ENCODE measurements at places on chromosomes 1 and 21. TPM values are rescaled to one million over a fixed set of nuclear protein-coding genes. Genes with fewer than 3 reads are reported as not detected.

DNA sequence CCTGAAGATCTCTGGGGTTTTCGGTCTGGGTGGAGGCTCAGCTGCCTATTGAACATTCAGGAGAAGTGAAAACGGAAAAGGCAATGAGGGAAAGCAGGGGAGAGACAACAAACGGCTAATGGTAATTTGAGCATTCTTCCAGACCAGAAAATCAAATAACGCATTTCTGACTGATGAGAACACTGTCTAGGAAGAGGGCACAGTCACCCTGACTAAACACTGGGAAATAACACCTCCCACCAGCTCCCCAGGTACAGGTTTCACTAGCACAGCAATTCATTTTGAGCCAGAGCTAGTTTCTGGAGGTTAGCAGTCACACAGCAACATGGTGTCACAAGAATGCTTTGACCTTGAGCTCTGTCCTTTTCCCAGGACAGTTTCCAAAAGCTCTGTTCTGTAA, 21.1 kb downstream of the NCF2 start:
- peak; percentile 92 for ATAC-seq
- peaks cover 7% of the 10 kb centered on the region for H3K36me3 ChIP-seq
- no peaks in the 10 kb centered on the region for H3K27me3 ChIP-seq
- peak overlapping the region; percentile 82 for H3K27ac ChIP-seq

DNA sequence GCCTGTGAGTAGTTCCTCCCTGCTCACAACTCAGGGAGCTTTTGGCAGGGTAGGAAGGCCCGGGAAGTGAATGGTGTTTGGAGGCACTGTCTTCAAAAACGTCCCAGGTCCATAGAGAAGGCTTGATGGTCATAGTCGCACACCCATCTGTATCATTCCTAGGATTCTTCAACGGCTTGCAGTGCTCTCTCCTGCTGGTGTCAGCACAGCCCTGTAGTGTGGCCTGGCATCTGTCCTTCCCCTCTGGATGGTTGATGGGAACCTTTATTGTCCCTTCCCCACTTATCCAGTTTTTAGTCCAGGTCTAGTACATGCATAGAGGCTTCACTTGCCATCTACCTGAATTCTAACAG, 142.8 kb upstream of the HOOK1 start:
- no peak overlapping the region for H3K4me3 ChIP-seq
- H3K27ac ChIP-seq: no peak overlapping the region
- no peak for ATAC-seq
- no peaks in the 10 kb centered on the region for H3K36me3 ChIP-seq
- no peaks in the 10 kb centered on the region for H3K27me3 ChIP-seq
- no peaks in the 10 kb centered on the region for H3K4me1 ChIP-seq

NCAM2 gene
- total RNA-seq: not detected

MACO1 gene
- total RNA-seq: 18.8 TPM

DNA sequence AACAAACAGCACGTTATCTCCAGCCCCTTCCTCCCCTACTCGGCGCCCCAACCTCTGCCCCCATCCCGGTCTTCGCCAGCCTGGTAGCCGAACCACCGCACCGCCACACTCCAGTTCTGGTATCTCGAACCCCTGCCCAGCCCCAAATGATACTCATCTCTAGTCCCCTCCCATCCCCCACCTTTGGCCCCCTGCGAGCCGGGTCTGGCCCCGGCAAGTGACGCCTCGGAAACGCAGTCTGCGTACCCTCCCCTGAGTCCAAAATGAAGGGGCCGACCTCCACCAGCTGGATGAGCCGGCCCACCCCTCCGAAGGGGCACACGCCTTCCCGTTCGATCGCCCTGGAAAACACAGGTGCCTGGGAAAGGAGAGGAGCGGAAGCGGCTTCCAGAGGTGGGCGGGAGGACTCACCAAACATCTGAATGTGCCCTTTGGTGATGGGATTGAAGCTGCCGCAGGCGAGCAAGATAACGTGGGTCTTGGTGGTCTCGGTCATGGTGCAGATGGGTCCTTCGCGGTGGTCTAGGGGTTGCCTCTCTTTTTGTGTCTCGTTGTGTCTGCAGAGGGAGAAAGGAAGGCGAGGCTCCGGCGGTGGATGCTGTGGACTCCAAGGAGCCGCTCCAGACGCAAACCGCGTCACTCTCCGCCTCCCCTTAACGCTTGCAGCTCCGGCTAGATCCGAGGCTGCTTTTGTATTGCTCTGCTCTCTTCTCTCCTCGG, at the start of gene NMNAT2:
Gene NMNAT2 (minus strand): TSS at position 609 of the 720 bp plus-strand sequence. CDS start 113 bp downstream, at position 496.
- peaks cover 24% of the 10 kb centered on the region for H3K4me1 ChIP-seq
- H3K27ac ChIP-seq: no peak within 1 kb of the TSS
- ATAC-seq: no peak
- peaks cover 8% of the 10 kb centered on the region for H3K36me3 ChIP-seq
- peaks cover 63% of the 10 kb centered on the region for H3K27me3 ChIP-seq

OLFML2B gene
- not detected for total RNA-seq

TENT5C gene
- total RNA-seq: 37.1 TPM

DNA sequence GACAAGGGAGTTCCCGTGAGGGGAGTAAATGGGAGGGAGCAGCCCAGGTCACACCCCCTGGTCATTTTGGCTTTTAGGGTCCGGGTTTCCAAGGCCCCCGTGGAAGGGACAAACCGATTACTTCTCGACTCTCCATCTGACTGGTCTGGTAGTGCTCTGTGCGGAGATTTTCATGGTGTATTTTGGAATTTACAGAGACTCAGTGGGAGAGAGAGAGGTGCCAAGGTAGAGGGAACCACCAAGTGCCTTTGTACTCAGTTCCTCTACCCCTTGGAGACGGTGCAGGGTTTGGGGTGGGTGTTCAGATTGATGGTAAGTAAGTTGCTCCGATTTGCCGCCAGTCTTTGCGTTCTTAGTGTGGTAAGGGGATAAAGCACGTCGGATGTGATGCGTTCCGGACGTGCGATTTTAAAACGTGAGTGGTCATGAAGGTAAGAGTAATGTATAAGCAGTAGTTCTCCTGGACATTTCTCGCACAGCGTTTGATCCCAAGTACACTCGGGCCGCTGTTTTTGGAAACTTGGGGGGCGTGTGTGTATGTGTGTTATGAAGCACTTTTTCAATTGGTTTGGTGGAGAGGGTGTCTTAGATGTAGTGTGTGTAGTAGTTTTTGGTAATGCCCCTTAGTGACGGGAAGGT, 682 bp downstream of the SUCO start:
- peak overlapping the region; percentile 93 for H3K27ac ChIP-seq
- ATAC-seq: no peak
- peaks cover 26% of the 10 kb centered on the region for H3K36me3 ChIP-seq
- H3K27me3 ChIP-seq: peaks cover 9% of the 10 kb centered on the region
- H3K4me1 ChIP-seq: peaks cover 40% of the 10 kb centered on the region

- no peak for ATAC-seq
- no peaks in the 10 kb centered on the region for H3K27me3 ChIP-seq
- H3K4me1 ChIP-seq: peaks cover 12% of the 10 kb centered on the region
- no peak overlapping the region for H3K27ac ChIP-seq
Measured at GRCh38 chr1:179950651-179951050, 4.0 kb upstream of the CEP350 start.

GRCh38 chr1:95325349-95325748, 91.3 kb downstream of the RWDD3 start:
- H3K36me3 ChIP-seq: no peaks in the 10 kb centered on the region
- H3K4me3 ChIP-seq: no peak overlapping the region
- no peaks in the 10 kb centered on the region for H3K4me1 ChIP-seq
- H3K27ac ChIP-seq: no peak overlapping the region
- no peak for ATAC-seq

GRCh38 chr1:30087465-30087864, 635.9 kb downstream of the MATN1 start:
- peaks cover 42% of the 10 kb centered on the region for H3K27me3 ChIP-seq
- H3K27ac ChIP-seq: no peak overlapping the region
- no peak for ATAC-seq
- H3K4me1 ChIP-seq: no peaks in the 10 kb centered on the region
- H3K36me3 ChIP-seq: no peaks in the 10 kb centered on the region

COL8A2 gene
- total RNA-seq: 0.08 TPM

- ATAC-seq: no peak
- H3K4me1 ChIP-seq: peaks cover 26% of the 10 kb centered on the region
- H3K36me3 ChIP-seq: peaks cover 11% of the 10 kb centered on the region
- peak overlapping the region; percentile 37 for H3K4me3 ChIP-seq
- H3K27me3 ChIP-seq: no peaks in the 10 kb centered on the region
- H3K27ac ChIP-seq: no peak overlapping the region
Measured at GRCh38 chr1:54283635-54284385, 83.8 kb downstream of the MRPL37 start.

GRCh38 chr1:155113450-155113980, 14.2 kb upstream of the EFNA1 start:
- no peak overlapping the region for H3K4me3 ChIP-seq
- peaks cover 7% of the 10 kb centered on the region for H3K27me3 ChIP-seq
- H3K4me1 ChIP-seq: no peaks in the 10 kb centered on the region
- no peak for ATAC-seq
- no peaks in the 10 kb centered on the region for H3K36me3 ChIP-seq
- no peak overlapping the region for H3K27ac ChIP-seq

DNA sequence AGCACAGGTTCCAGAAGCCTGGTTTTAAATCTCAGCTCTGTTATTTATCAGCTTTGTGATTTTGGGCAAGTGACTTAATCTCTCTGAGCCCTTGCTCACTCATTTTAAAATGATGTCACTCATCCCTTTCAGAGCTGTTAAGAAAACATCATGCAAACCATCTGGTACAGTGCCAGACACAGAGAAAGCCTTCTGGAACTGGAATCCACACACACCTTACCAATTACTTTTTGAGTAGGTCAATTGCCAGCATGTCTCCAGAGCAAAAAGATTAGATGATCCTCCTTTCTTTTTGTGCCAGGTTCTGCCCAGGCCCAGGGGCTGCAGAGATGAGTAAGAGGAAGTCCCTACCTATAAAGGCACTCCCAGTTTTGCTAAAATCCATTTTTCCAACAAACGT, 61.3 kb downstream of the ROR1 start:
- H3K27ac ChIP-seq: no peak overlapping the region
- H3K27me3 ChIP-seq: peaks cover 12% of the 10 kb centered on the region

GRCh38 chr1:184387069-184387475, 243 bp downstream of the C1orf21 start:
- H3K4me3 ChIP-seq: peak overlapping the region; percentile 79
- no peak overlapping the region for H3K27ac ChIP-seq
- no peaks in the 10 kb centered on the region for H3K36me3 ChIP-seq

DNA sequence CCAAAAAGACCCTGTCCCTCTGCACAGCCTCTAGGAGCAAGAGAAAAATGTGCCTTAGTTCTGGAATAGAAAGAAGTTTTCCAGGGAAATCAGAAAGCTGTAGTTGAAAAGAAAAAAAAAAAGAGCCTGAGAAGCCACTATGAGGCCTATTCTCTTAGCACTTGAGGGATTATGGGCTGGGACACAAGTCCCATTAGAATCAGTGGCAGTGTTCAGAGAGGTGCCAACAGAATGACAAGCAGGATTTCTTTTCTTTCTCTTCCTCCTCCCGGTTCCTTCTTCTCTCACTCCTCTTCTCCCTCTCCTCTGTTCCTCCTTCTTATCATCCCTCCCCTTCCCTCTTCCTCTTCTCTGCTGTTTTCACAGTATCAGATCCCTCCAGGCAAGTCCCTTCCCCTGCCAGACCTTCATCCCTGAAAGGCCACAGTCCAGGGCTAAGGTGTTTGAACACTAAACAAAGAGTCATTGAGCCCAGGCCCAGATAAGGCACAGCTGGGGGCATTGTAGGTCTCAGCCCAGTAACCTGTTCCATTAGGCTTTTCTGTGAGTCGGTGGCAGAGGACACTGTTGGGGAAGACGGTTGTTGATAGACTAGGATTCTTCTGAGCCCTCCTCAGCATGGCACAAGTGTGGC, 64.7 kb upstream of the LPGAT1 start:
- H3K36me3 ChIP-seq: no peaks in the 10 kb centered on the region
- no peaks in the 10 kb centered on the region for H3K4me1 ChIP-seq
- peaks cover 2% of the 10 kb centered on the region for H3K27me3 ChIP-seq
- H3K27ac ChIP-seq: no peak overlapping the region

GALNT2 gene
- 53.6 TPM for total RNA-seq

GRCh38 chr1:147216124-147216523, 9.0 kb downstream of the FMO5 start:
- H3K27me3 ChIP-seq: no peaks in the 10 kb centered on the region
- H3K4me3 ChIP-seq: no peak overlapping the region
- H3K36me3 ChIP-seq: no peaks in the 10 kb centered on the region
- no peaks in the 10 kb centered on the region for H3K4me1 ChIP-seq
- ATAC-seq: no peak

FCER1A gene
- not detected for total RNA-seq

GRCh38 chr1:2193514-2194281, 874 bp downstream of the FAAP20 start:
- H3K36me3 ChIP-seq: no peaks in the 10 kb centered on the region
- H3K27me3 ChIP-seq: no peaks in the 10 kb centered on the region
- peak overlapping the region; percentile 73 for H3K4me3 ChIP-seq
- H3K4me1 ChIP-seq: no peaks in the 10 kb centered on the region

TDRD5 gene
- total RNA-seq: not detected

DNA sequence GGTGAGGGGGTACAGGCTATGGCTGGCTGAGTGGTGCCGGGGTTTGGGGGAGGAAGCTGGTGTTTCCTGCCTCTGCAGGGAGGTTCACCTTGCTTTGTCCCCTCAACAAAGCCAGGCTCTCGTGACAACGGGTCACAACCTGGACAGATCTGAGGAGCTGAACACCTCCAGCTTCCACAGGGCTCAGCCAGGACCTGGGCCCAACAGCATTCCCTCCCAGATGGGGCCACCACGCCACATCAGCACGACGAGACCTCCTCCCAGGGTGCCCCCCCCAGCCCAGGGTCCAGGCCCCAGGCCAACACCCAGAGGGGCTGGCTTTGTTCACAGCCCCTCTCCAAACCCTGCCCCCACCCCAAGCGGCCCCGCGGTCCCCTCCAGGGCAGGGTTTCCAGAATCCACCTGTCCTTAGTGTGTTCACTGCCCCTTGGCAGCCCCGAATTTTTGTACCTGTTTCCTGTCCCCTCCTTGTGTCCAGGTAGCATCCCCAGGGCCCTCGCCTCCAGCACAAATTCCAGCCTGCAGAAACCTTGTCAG, 34.7 kb downstream of the UBE2G2 start:
- peaks cover 8% of the 10 kb centered on the region for H3K4me1 ChIP-seq
- no peak overlapping the region for H3K4me3 ChIP-seq
- H3K27ac ChIP-seq: no peak overlapping the region
- no peak for ATAC-seq
- H3K36me3 ChIP-seq: peaks cover 36% of the 10 kb centered on the region
- no peaks in the 10 kb centered on the region for H3K27me3 ChIP-seq

COL18A1 gene
- 3.9 TPM for total RNA-seq

DNA sequence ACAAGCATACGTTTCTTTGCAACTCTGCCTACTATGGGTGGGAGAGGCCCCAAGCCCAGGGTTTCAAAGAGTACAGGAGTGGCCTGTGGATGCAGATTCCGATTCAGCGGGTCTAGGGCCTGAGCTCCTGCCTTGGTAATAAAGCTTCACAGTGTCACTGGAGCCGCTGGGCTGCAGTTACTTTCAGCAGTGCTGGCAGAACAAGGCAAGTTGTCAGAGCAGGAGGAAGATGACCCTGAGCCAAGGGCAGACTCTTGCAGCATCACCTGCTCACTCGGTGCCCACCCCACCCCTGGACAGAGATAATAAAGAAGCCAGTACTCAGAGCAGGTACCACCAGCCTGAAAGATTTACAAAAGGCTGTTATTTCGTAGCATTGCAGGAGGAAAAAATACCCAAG, 8.0 kb upstream of the RAP1GAP start:
- no peak overlapping the region for H3K27ac ChIP-seq
- no peak for ATAC-seq
- peaks cover 60% of the 10 kb centered on the region for H3K36me3 ChIP-seq
- peaks cover 4% of the 10 kb centered on the region for H3K4me1 ChIP-seq
- H3K4me3 ChIP-seq: no peak overlapping the region
- H3K27me3 ChIP-seq: no peaks in the 10 kb centered on the region

PDE4B gene
- 60.3 TPM for total RNA-seq

Measured in activated T-helper 17 cell treated with anti-CD3 and anti-CD28 coated beads, Interleukin-2, amount 50 U/mL, for 72 hours (primary cell).